Breast epithelium (tissue), 4 donors: ENCODE measurements at places on chromosomes 12 and 14. TPM values are rescaled to one million over a fixed set of nuclear protein-coding genes. Genes with fewer than 3 reads are reported as not detected.

NGDN gene
- total RNA-seq, result 42.3 TPM

NINJ2 gene
- 6.9 TPM for total RNA-seq

DAO gene
- total RNA-seq, result not detected

TSPAN8 gene
- 18.4 TPM for total RNA-seq

DNA sequence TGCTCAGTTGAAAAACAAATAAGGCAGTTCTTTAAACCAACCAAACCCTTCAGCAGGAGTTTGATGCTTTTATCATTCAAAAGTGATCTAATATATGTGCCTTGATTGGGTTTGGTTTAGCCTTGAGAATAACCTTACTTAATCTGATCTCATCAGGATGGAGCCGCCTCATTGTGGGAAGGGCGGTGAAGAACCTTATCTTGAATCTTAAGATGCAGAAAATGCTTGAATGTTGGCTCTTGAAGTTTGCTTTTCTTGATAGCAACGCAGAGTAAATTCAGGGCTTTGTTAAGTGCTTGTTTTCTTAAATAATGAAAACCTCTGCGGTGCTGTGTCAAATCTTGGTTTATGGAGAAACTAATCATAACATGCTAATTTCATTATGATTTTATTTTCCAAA lies 138.2 kb downstream of the MON2 start:
- no peak for DNase-seq
- no peaks in the 10 kb centered on the region for H3K4me1 ChIP-seq
- no peaks in the 10 kb centered on the region for H3K27me3 ChIP-seq
- H3K36me3 ChIP-seq, result no peaks in the 10 kb centered on the region
- H3K4me3 ChIP-seq, result peak overlapping the region; percentile 73
- peak overlapping the region; percentile 100 for H3K27ac ChIP-seq

DNA sequence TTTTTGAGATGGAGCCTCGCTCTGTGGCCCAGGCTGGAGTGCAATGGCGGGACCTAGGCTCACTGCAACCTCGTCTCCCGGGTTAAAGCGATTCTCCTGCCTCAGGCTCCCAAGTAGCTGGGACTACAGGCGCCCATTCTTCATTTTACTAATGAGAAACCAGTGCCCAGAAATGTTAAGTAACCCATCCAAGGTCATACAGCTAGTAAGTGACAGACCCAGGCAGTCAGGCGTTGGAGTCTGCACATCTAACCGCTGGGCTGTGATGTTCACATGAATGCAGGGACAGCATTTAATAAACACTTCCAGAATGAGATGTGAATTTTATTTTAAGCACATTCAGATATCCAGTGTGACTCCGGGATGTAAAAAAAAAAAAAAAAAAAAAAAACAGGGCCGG lies 1.3 kb upstream of the TRIP11 start:
- H3K27me3 ChIP-seq, result no peaks in the 10 kb centered on the region
- H3K36me3 ChIP-seq, result no peaks in the 10 kb centered on the region
- peak overlapping the region; percentile 85 for H3K4me3 ChIP-seq
- DNase-seq, result no peak

- H3K27me3 ChIP-seq, result no peaks in the 10 kb centered on the region
- H3K36me3 ChIP-seq, result no peaks in the 10 kb centered on the region
- DNase-seq, result no peak
- H3K27ac ChIP-seq, result no peak overlapping the region
These were observed 33.6 kb downstream of the KCNH5 start for GRCh38 chr14:63011623-63012022.

- peaks cover 7% of the 10 kb centered on the region for H3K4me1 ChIP-seq
- H3K4me3 ChIP-seq, result no peak overlapping the region
- no peaks in the 10 kb centered on the region for H3K36me3 ChIP-seq
- no peak for DNase-seq
- peak overlapping the region; percentile 5 for H3K27ac ChIP-seq
These were observed 99.1 kb upstream of the MAP1LC3B2 start for GRCh38 chr12:116459916-116460663.

GRCh38 chr12:49983892-49984291 lies 11.1 kb downstream of the AQP6 start:
- no peaks in the 10 kb centered on the region for H3K36me3 ChIP-seq
- H3K27ac ChIP-seq, result no peak overlapping the region
- DNase-seq, result no peak
- no peaks in the 10 kb centered on the region for H3K4me1 ChIP-seq

DNA sequence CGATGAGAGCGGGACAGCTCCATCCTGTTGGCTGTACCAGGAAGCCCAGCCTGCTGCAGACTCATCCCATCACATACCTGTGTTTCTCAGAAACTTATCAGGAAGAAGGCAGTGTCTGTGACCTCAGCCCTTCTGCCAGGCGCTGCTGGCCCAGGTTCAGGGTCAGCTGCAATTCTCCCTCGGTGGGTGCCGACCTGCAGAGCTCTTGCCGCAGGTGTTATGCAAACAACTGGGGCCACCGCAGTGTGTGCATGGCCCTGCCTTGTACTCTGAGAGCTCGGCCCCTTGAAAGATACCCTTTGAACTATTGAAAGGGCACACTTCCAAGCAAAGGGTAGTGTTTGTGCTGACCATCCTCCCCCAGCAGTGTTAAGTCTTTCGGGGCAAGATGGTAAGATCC lies 322.2 kb upstream of the DIO3 start:
- no peak overlapping the region for H3K27ac ChIP-seq
- H3K27me3 ChIP-seq, result peaks cover 13% of the 10 kb centered on the region
- H3K4me3 ChIP-seq, result no peak overlapping the region
- H3K36me3 ChIP-seq, result no peaks in the 10 kb centered on the region
- H3K4me1 ChIP-seq, result no peaks in the 10 kb centered on the region

GRCh38 chr12:4118017-4118510 lies 155.5 kb upstream of the CCND2 start:
- no peak overlapping the region for H3K27ac ChIP-seq
- no peaks in the 10 kb centered on the region for H3K4me1 ChIP-seq
- no peak for DNase-seq
- no peaks in the 10 kb centered on the region for H3K36me3 ChIP-seq

DNA sequence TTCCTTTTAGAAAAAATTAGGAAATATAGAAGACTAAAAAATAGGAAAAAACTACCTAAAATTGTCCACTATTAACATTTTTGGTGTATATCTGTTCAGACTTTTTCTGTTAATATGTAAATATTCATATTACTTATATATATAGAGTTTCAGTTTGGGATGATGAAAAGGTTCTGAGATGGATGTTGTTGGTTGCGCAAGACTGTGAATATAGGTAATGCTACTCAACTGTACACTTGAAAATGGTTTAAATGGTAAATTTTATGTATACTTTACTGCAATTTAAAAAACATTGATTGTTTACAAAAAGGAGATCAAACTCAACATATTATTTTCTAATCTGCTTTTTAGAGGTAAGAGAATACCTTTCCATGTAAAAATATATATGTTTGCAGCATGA lies 200.9 kb downstream of the RAD51B start:
- no peaks in the 10 kb centered on the region for H3K4me1 ChIP-seq
- H3K27me3 ChIP-seq, result no peaks in the 10 kb centered on the region
- DNase-seq, result no peak
